NCI-H2081 (cell line): ENCODE measurements at places on chromosomes 6 and 20.

- DNase-seq, result no peak
These were observed 163.7 kb downstream of the DTNBP1 start for GRCh38 chr6:15499125-15499524.

DNA sequence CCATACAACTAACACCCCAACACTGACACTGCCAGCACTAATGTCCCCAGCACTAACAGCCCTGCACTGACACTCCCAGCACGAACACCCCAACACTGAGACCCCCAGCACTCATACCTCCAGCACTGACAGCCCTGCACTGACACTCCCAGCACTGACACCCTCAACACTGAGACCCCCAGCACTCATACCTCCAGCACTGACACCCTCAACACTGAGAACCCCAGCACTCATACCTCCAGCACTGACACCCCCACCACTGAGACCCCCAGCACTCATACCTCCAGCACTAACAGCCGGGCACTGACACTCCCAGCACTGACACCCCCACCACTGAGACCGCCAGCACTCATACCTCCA, 57.2 kb downstream of the ERMARD start:
- no peak for DNase-seq

DNA sequence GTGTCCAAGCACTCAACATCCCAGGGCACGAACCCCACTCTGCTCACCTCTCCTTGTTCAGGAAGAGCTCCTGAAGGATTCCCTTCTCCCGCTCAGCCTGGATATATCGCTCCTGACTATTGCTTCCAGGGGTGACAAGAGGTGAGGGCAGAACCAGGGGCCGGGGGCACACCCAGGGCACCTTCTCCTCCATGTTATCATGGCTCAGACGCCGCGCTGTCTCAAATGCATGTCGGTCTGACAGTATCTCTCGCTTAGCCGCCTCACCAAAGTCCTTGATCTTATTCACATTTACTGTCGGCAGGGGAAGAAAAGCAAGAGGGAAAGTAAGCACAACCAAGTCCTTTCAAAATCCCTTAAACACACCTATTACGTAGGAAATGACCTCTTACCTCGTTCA, 13.1 kb downstream of the PPP1R10 start:
- DNase-seq, result no peak

GRCh38 chr20:17569616-17570346, at the start of gene DSTN:
Gene DSTN, plus strand, starts transcription at chr20:17570075. Its CDS starts 134 bp downstream, at chr20:17570209.
- DNase-seq, result peak; percentile 93

GRCh38 chr6:106546691-106547414, 82.4 kb downstream of the RTN4IP1 start:
- DNase-seq, result peak; percentile 43

- no peak for DNase-seq
These were observed 133.0 kb upstream of the HDDC2 start for GRCh38 chr6:125434760-125435159.

- DNase-seq, result no peak
These were observed 265.9 kb upstream of the RIN2 start for GRCh38 chr20:19492116-19492515.

- no peak for DNase-seq
These were observed 96.0 kb downstream of the EYA2 start for GRCh38 chr20:46990596-46991104.

DNA sequence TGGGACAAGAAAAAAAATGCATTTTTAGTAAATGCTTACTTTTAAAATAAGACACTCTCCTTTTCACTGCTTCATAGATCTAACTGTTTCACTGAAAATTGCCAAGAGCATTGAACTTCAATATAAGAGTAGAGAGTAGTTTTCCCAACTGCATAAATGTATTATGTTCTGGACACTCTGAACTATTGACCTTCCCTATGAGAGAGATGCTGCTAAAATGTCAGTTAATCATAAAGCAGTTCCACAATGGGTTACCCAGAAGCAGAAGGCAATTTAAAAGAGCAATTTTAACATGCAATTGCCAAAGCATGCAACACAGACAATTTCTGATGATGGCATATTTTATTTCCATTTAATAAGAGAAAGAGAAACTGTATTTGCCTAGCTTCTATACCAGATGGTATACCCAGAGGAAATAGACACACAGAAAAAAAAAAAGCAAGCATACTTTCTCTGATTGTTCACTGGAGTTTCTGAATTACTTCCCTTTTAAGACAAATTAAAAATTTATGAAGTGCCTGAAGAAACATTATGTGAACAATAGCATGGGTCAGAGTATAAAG, 279.1 kb upstream of the THEMIS start:
- no peak for DNase-seq

DNA sequence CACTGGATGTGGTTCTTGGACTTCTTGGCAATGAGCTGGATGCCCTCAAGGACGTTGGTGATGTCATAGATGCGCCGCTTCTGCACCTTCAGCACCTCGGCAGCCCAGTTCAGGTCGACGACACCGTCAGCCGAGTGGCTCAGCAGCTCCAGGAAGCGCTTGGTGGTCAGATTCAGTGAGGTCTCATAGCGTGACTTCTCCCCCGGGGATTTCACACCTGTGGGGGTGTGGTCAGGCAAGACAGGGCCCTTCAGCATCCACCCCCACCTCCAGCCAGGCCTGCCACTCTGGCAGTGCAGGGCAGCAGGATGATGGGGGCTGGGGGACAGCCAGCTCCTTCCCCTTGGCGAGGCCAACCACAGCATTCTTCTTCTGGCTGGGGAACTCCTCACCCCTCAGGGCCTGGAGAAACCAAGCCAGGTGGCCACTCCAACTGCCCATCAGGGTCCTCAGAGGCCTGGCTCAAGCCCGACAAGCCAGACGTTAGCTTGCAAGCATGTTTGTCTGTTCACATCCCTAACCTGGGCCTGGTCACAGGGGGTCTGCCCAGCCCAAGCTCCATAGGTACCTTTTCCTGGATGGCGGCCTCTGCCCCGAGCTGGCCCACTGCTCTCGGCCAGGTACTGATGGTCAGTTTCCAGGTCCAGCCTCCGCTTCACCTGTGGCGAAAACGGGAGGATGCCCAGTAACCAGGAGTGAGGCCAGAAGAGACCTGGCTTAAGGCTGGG, 5.7 kb upstream of the NECAB3 start:
- no peak for DNase-seq

- no peak for DNase-seq
These were observed 156.9 kb downstream of the KHDRBS2 start for GRCh38 chr6:62129127-62129526.

DNA sequence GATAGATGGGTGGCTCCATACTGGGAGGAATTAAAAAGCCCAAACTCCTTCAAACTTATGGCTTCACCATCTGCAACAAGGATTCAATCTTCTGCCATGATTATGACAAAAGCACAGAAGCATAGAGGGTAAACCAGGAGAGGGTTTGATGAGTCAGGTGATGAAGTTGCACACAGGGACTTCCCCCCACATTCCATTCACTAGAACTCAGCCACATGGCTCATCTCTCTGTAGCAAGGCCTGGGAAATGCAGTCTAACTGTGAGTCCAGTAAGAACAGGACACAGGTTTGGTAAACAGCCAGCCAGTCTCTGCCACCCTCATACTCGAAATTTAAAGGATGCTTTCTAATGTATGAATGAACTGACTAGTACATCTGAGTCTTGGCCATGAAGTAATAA, 142.9 kb downstream of the HIVEP2 start:
- DNase-seq, result no peak

- DNase-seq, result peak; percentile 42
These were observed 41.1 kb downstream of the KLHL31 start for GRCh38 chr6:53624502-53624901.

DNA sequence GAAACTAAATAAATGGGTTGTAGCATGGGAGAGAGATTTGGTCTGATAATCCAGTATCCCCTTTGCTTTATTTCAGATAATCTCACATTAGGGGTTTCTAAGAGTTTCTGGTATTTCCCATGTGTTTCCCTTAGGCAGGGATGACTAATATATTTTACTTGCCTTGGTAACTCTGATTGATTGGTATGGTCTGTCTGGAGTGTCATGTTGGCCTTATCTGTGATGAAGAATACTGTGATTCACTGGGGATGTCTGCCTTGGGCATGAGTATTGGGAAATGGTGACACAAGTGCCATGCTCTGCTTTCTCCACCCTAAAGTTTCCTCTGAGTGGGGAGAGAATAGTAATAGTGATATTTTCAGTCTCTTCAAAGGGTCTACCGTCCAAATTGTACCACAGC, 10.1 kb downstream of the SLC22A2 start:
- no peak for DNase-seq

DNA sequence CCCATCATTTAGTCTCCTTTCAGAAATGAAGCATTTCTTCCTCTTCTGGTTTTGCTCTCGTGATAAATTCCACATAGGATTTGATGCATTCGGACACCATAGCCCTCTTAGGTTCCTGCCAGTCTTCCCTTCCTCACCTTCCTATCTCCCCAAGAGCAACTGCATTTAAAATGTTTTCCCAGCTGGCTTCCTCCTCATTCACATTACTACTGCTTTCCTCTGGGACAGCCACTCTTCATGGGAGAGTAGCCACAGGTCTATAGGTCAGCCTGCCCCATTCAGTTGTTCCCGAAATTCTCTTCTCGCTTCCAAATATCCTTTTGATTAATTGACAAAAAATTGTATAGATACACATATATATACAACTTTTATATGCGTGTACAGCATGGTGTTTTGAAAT, 214.2 kb upstream of the PDE10A start:
- DNase-seq, result no peak

- no peak for DNase-seq
These were observed 152.7 kb upstream of the SYNDIG1 start for GRCh38 chr20:24316731-24317130.

DNA sequence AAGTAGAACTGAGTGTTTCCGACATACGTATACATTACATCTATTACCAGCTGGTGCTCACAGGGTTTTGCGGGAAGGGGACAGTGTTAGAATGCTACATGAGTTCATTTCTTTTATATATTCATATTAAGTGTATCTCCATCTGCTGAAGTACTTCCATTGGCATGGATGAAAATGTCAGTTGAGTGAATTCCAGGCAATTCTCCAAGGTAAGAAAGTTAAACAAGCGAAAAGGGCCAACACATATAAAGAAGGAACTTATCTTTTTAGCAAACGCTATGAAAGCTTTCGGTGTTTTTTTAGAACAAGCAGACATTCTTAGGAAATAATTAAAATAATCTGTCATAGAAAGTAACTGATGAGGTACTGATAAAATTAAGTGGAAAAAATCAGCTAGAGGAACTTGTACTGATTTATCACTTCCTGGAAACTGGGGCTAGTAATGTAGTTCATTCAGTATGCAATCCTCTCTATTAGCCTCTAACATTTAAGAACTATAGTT, 34.6 kb downstream of the RNF146 start:
- no peak for DNase-seq

DNA sequence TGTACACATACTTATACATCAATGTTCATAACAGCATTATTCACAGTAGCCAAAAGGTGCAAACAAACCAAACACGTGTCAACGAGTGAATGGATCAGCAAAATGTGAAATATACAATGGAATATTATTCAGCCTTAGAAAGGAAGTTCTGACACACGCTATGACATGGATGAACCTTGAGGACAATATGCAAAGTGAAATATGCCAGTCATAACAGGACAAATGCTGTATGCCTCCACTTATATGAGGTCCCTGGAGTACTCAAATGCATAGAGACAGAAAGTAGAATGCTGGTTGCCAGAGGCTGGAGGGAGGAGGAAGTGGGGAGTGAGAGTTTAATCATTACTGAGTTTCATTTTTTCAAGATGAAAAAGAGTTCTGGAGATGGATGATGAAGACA, 37.8 kb upstream of the IGF2R start:
- DNase-seq, result no peak

GRCh38 chr20:57394121-57395082, 3.2 kb downstream of the RBM38 start:
- DNase-seq, result no peak

DNA sequence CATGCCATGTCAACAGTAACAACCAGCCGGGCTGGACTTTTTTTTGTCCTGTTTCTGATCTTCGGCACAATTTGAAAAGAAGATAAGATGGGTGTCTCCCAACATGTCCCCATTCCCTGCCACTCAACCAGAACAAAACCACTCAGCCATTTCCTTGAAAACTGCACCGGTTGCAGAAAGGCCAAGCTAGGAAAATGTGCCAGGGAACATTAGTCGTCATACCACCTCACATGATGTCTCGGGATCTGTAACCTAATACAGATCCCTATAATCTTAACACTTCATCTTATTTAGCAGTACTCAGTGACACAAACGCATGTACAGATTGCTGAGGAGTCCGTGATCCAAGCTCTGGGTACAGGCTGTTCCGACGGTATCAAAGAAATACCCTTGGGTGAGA, 46.5 kb downstream of the ALDH8A1 start:
- no peak for DNase-seq

- no peak for DNase-seq
These were observed 55.2 kb upstream of the MRAP2 start for GRCh38 chr6:83978324-83978734.

- no peak for DNase-seq
These were observed 1009.7 kb upstream of the GJE1 start for GRCh38 chr6:141123049-141123448.

GRCh38 chr20:24446811-24447210, 22.6 kb upstream of the SYNDIG1 start:
- no peak for DNase-seq

GRCh38 chr6:99177736-99178135, 171.7 kb downstream of the FAXC start:
- DNase-seq, result no peak

- DNase-seq, result no peak
These were observed 35.1 kb upstream of the ANKEF1 start for GRCh38 chr20:9999645-10000044.

DNA sequence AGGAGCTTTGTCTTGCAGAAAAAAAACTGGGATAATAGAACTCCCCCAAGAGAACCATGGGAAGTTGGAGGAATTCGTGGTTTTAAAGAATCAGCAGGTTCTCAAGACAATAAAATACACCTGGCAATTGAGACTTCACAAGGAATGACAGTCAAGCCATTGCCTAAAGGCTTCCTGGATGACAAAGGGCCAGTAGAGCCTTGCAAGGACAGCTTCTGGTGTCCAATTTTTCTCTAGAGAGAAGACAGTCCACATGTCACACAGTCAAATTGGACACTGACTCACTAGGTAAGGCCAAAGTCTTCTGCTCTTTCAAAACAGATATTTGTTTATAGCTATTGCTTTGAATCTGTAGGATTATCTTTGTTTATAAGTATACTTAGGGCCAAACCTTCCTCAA, 80.3 kb upstream of the BMP5 start:
- DNase-seq, result no peak

GRCh38 chr6:95572098-95572497, 5.2 kb upstream of the MANEA start:
- DNase-seq, result no peak

- no peak for DNase-seq
These were observed 16.0 kb downstream of the TM9SF4 start for GRCh38 chr20:32125506-32125905.
